ENCODE measurements at places on chromosomes 4 and X.

DNA sequence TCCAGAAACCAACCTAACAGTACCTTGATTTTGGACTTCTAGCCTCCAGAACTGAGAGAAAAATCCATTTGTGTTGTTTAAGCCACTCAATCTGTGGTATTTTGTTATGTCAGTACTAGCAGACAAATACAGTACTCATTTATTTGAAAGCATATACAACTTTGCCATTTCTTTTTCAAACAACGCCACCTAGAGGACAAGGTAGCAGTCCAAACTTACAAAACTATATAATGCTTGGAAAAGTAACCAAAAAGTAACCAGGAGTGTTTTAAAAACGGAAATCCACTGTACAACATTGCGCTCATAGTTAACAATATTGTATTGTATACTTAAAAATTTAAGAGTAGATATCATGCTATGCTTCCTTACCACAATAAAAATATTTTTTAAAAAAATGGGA, 37.0 kb upstream of the FGF13 start:
- no peak for DNase-seq

DNA sequence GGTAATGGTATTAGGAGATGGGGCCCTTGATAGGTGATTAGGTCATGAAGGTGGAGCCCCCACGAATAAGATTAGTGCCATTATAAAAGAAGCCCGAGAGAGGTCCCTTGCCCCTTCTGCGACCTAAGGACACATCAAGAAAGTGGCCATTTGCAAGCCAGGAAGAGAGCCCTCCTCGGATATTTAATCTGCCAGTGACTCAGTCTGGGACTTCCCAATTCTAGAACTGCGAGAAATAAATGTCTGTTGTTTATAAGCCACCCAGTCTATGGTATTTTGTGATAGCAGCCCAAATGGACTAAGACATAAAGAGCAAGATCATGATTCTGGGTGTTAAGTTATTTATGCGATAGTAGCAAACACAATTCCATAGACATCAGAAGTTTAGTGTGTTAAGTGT, 192.2 kb downstream of the LDB2 start:
- DNase-seq = no peak

- no peak for DNase-seq
Observed at GRCh38 chrX:7596822-7597221, 246.1 kb upstream of the VCX start.

DNA sequence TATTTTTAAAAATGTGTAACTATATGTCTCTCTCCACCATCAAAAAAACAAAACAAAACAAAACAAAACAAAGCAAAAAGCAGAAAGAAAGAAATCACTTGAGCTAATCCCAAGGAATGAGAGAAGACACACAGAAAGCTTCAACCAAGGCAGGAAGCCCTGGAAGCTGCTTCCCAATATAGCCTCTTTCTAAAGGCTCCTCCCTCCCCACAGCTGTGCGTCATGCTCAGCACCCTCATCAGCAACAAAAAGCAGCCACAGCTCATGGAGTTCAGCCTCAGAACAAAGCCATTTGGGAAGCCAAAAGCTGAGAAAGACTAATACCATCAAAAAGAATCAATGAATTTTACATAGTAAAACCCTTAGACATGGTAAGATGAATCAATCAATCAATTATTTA, 501.6 kb upstream of the SMIM31 start:
- DNase-seq = no peak

GRCh38 chrX:96846841-96847240, 36.9 kb upstream of the RPA4 start:
- DNase-seq = no peak

DNA sequence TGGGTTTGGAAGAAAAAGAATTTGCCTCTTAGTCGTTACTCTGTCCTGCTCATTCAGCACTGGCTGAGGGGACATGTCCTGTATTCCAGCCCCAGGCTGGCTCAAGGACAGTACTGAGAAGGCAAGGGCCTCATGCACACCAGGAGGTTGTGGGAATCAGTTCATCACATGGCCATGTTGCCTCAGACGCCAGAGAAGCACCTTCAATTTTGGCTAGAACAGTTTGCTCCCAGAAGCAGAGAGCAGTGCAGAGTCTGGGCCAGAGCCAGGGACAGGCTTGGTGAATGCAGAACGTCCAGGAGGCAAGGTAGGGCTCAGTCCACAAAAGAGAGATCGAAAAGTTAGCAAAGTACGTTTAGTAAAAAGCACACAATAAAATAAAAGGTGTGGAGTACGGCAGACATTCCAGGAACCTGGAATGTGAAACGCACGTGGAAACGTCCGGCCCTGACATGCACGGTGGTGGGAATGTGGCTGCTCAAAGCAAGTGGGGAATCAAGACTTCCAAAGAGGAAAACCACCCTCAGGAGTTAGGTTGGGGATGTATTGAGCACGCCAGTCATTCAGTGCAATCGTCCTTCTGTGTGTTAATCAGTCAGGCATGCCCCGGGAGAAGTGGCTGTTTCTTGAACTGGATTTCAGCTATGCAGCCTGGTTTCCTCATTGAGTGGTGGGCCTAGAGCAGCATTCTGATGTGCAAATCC, 1.2 kb upstream of the SLC2A9 start:
- DNase-seq = no peak

- no peak for DNase-seq
Observed at GRCh38 chr4:86218746-86219473, 140.9 kb downstream of the MAPK10 start.

GRCh38 chr4:94603170-94603747, 151.5 kb downstream of the PDLIM5 start:
- DNase-seq = no peak

DNA sequence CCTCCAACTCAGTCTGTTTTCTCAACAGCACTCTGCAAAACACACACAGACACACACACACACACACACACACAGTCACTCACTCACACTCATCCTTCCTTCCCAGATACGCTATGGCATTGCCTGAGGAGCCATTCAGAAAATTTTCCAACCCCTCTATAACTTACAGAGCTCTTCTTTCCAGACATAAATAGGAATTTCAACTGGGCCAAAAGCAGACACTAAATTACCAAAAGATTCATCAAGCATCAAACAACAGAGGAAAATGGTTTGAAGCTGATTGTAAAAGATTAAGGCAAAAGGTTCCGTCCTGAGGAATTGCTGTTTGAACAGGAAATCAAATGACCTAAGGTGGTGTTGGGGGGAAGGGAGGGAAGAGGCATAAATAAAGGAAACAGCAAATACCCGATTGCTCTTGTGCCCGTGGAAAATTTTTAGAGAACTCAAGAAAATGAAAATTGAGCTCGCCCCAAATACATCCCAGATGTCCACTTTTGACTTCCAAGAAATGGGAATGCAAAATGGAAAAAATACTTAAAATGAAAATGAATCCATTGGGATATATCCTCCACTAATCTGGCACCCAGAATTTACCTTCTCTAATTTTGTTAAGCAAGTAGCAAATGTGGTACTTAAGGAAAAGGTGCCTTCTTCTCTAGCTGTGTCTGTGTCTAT, 183.6 kb downstream of the QDPR start:
- DNase-seq = no peak

DNA sequence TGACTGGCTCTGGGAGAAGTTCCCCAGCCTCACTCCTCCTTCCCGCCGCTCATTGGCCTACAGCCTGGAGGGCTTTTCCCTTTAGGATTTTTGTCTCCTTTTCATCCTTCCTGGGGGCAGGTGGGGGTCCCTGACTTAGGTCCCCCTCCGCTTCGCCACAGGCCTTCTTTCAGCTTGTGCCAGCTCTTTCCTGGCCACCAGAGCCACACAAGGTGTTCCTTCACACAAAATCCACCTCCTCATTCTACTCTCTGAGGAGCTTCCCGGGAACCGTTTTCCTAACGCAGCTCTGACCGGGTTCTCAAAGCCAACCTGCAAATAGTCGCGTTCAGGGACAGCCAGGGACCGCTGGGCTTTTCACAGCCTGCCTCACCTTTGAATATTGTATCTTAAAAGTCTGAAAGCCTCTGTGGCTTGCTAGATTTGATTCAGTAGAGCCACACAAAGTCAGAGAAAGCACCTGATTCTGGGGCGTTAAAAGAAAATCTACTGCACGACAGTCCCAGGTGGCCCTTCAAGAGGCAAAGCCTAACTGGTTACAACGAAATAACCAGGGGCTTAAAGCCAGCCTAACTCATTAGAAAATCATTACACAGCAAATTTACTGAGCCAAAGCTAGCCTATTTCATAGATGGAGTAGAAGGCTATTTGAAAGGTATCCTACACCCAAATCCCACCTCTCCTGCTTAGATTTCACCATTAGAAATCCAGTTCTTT, 731 bp upstream of the GPC3 start:
- no peak for DNase-seq
